Astrocyte of the cerebellum (primary cell): ENCODE measurements at places on chromosomes 2 and 18.

DNA sequence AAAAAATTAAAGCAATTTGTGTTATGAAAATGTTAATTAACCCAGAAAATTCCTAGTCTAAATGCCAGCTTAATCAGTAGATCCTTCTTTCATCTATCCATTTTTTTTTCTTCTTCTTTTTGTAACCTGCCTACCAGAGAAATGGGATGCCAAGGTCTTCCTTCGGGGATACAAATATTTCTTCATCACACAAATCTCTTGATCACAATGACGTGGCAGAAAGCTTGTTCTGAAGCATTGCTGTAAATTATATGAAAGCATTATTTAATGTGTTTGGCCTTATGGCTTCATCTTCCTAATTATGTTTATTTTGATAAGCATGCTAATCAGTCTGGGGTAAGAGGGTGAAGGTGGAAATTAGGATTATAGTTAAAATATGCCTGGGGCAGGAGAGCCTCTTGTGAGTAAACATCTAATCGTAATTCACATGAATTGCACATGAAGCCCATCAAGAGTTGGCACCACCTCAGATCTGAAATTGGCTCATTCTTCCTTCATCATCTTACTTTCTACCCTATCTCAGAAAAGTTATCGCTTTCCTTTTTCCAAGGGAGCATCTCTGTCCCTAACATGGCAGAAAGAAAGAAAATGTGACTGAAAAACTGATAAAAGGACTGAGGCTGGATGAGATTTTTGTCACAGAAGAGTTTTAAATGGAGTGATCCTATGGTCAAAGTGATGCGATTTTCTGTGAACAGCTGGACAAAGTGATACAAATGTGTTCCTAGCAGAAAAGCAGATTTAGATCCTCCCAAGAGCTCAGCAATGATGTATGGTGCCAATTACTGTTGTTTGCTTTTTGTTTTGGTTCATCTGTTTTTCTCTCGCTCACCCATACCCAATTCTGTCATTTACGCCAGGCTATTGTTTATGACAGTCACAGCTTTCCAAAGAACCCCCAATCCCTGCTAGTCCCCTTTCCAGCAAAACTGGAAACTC, 76.9 kb upstream of the PMAIP1 start:
- no peak for DNase-seq

DNA sequence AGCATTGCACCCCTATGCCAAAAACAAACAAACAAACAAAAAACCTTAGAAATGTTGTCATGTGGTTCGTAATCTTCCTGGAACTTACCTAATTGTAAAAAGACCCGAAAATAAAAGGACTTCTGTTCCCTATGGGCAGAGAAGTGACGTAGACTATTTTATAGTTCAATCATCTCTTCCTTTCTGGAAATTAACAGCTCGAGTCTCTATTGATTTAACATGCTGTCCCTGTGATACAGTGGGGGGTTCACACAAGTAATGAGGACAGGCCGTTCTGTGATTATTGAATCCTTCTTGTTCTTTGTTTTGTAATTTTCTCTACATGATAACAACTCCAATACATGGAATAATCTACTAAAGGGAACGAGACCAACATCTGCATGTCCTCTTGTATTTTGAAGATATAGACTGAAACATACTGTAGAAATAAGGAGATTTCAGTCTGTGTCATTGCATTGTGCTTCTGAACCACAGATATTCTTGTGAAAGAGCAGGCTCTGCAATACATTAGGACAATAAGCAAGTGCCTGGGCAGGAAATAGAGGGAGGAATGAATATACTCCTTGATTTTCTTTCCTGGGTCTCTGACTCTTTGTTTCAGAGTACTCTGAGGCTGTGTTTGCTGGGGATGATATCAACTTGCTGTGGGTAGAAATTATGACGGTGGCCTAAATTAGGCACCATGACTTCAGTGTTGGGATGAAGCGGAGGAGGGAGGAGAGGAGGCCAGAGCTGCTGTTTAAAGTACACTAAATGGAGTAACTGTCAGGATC, 65.7 kb upstream of the PPM1B start:
- no peak for DNase-seq

- peak; percentile 79 for DNase-seq
These were observed 935 bp upstream of the RAMP1 start for GRCh38 chr2:237858294-237859081.

GRCh38 chr2:59032499-59032898, 791.4 kb upstream of the FANCL start:
- DNase-seq, result no peak

GRCh38 chr2:231235217-231235616, 36.8 kb downstream of the ARMC9 start:
- no peak for DNase-seq

DNA sequence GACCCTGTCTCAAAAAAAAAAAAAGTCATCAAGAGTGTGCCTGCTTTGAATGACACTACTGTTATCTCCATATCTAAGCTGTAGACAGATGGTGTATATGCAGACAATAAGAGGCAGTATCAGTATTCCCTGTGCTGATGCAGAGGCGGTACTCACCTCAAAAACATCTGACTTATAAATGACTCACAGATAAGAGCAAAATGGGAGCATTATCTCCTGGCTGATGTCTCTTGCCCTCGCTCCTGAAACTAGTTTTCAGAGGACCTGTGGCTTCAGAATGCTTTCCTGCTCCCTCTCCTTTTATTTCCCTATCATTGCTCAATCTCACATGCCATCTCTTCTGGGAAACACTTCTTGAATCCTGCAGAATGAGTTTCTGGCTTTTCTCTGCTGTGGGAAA, 289.6 kb downstream of the PTPRM start:
- DNase-seq, result no peak

DNA sequence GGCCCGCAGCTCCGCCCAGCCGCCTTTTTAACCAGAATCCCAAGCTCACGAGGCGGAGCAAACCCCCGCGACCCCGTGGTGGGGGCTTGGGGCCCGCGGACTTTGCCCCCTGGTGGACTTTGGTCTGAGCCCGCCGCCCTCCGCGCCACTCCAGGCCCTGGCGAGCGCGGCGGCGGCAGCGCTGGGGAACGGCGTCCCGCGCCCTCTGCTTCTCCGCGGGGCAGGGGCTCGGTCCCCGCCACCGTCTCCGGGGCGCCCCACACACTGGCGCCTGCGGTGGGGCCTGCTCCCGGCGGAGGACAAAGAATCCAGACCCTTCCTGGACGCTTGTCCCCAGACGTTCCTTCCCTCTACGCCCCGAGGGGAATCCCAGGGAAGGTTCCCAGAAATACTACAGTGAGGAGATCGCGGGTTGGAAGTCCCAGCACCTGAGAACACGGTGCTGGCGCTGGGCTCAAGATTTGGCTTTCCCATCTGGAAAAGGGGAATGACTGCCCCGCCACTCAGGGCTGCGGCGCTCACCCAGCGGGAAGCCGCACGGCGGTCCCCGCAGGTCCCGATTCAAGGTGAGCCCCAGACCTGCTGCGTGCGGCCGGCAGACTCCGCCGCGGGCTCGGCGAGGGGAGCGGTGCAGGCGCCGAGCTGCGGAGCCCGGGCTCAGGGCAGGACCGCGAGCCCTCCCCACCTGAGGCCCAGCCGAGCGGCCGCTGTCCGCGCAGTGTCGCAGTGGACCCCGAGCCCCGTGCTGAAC, at the start of gene HAAO:
TSS of gene HAAO (minus strand) at position 1 of the 751 bp plus-strand sequence. CDS start 47 bp downstream, outside the sequence.
- no peak for DNase-seq

GRCh38 chr2:224884188-224884587, 158.1 kb downstream of the DOCK10 start:
- no peak for DNase-seq

DNA sequence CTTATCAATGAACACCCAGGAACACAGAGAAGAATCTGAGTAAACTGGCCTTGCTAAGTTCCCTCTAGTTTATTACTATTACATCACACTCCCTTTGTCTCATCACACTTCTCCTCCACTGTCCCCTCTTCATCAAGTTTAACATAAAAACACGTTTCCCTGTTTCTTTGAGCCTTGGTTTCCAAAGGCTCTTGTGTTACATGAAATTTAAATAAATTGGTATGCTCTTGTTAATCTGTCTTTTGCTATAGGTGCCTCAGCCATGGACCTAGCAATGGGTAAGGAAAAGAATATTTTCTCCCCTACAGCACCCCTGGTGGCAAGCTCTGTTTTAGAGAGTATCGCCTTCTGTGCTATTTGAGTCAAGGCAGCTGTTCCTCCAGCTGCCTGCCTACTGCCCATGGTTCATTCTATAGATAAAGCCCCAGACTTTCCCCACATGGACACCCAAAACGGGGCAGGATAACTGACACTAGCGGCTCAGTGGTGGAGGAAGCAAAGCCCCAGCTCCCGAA, 31.8 kb downstream of the TGIF1 start:
- DNase-seq, result no peak

DNA sequence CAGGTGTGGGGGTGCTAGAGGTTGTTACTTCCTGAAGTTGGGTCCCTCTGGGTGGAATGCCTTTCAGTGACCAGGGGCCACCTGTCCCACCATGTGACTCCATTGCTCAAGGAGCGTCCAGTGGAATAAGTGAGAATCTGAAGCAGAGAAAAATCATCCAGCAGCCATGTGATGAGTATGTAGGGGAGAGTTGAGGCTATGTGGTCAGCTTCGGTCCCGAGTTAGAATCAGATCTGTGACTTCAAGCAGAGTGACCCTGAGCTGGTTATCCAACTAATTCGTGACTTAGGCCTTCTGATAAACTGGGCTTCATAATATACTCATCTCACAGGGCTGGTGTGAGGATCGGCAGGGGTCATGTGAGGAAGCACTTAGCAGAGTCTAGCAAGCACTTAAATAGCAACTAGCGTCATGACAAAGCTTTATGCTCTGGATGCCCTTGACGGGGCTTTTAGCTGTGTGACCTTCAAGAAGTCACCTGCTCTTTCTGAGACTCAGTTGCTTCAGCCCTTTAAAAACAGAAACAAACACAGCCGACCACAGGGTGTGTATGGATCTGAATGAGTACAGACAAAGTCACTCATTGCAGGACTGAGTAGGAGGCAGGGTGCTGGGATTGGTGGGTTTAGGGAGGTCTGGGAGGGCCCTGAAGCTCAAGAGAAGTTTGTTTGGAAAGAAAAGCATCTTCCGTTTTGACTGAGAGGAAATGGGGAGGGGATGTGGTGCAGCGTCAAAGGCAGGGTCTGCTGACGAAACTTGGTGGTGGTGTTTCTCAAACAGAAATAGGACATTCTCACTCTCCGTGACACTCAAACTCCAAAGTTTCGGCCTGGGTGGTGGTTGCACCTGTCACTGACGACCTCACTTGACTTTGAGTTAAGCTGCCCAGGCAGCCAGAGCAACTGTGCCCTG, 264.0 kb upstream of the CXCR4 start:
- no peak for DNase-seq

- no peak for DNase-seq
These were observed 3.2 kb downstream of the MARS2 start for GRCh38 chr2:197708331-197708730.

- no peak for DNase-seq
These were observed 4.9 kb downstream of the KDM3A start for GRCh38 chr2:86446060-86446459.

DNA sequence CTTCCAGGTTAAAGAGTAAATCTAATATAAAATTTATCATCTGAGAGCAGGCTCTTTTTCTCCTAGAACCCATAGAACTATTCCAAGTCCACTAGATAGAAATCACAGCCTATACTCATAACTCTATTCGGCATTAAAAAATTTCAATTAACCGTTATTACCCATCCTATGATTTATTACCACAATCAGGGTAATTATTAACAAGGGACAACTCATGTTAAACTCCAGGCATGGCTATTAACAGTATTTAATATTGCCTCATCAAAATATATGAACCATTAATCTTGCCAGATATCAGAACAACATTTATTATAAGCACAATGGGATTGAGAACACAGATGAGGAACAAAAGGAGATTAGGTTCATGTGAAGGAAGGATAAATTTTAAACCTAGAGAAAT, 136.8 kb upstream of the RIOK3 start:
- DNase-seq, result no peak

DNA sequence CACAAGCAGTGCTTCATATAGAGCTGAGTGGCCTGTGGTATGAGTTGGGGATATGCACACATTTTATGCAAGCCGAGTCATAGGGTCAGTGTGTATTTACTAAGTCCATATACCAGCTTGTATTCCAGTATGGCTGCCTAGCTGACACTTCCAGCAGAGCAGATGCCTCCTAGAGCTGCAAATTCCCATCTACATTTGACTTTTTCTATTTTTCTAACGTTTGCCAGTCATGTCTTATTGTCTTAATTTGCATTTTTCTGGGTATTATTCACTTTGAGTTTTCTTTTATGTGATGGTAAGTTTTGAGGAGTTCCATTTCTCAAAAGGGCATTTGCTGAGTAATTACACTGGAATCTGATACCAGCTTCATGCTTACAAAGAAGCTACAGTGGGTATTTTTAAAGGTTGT, 334.5 kb upstream of the CDH2 start:
- DNase-seq, result no peak

DNA sequence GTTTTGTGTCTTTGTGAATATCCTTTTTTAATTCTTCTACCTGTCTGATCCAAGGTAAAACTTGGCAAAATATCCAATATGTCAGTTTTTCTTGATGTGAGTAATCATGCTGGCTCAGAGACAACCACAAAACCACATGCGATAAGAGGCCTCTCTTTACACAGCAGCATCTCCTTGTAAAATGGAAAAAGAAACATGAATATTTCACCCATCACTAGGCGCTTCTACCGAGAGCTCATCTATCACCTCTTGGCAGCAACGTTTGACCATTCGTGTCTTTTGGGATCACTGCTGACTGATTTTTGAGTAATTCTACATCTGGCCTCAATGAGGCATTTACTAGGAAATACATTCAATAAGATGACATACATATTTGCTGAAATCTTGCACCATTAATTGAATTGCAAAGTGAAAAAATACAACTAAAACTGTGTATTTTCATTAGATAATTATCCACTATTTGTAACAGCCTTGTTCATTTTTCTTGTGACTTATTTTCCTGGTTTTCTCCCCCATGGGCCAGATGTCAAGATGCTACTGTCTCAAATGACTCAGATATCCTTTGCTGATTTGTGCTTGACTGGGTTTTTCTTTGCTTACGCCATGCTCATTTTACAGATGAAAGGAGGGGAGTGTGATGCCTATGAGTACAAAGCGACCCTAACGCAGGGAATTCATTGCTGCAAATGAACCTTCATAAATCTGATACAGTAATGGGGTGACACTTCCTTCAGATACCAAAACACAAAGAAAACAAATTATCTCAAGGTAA, 467.5 kb downstream of the FBXO15 start:
- no peak for DNase-seq

- DNase-seq, result no peak
These were observed 92.6 kb downstream of the RIT2 start for GRCh38 chr18:43022874-43023273.

DNA sequence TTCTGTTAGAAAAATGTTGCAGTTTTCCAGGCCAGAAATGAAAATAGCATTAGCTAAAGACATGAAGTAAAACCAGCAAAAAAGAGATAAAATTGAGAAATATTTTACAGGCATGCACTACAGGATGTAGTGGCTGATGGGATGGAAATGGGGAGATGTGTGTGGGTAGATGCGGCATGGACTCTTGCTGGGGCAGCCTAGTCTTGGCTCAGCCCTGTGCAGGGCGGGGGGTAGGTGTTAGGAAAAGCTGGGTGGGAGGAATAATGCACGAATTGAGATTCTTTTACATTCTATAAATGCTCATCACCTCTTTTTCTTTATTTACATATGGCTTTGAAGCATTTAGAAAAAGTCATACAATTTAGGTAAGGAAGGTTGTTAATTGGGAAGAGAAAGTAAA, 334.2 kb downstream of the NUP35 start:
- DNase-seq, result no peak

GRCh38 chr2:143398781-143399180, 269.6 kb downstream of the ARHGAP15 start:
- DNase-seq, result no peak
